ENCODE measurements at places on chromosomes 2 and 18.

DNA sequence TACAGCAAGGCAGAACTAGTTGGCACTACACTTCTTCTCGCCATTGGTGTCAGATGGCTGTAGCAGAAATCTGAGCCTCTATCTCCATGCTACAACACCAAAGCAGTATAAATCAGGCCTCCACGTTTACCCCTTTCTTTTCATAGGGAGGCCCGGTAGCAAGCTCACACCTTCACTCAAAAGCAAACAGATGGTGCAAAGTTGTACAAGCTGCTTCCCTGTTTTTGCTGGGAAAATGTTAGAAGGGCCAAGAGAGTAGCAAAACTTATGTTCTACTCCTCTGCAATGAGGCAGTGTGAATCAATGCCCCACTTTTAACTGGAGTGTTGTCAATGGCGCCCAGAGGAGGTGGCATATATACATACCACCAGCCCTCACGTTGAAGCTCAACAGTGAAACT, 369.6 kb upstream of the NRXN1 start:
- no peak for DNase-seq

GRCh38 chr2:199985625-199986207, 30.3 kb downstream of the MAIP1 start:
- DNase-seq = peak; percentile 81

DNA sequence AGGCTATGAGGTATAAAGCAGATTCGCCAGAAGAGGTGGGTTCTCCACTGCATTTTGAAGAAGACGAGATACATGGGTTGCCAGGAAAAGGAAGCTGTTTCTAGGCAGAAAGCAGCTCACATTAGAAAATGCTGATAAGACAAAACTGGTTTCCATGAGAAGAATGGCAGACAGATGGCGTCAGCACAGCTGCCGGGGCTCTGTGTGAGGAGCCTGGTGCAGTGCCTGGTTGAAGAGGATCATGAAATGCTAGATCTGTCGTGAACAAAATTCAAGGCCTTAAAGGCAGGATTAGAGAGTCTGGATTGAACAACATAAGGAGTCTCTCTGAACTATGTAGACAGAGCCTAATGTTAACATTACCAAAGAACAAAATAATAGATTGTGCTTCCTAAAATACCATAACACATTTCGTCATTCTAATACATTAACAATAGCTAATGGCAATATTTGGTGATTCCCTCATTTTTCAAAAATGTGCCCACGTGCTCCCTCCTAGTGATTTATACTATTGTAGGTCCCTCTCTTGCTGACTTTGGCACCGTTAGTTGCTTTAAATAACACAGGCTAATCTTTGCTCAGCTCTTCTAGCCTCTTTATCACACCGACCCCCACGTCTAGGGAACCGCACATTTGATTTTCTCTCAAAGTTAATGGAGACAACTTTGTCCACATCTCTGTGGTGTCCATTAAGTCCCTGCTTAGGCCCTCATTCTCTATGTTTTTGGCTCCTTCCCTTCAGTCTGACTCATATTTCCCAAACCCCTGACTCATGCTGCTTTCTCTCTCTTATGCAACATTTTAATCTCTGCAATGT, 38.2 kb downstream of the EFEMP1 start:
- DNase-seq = peak; percentile 24

DNA sequence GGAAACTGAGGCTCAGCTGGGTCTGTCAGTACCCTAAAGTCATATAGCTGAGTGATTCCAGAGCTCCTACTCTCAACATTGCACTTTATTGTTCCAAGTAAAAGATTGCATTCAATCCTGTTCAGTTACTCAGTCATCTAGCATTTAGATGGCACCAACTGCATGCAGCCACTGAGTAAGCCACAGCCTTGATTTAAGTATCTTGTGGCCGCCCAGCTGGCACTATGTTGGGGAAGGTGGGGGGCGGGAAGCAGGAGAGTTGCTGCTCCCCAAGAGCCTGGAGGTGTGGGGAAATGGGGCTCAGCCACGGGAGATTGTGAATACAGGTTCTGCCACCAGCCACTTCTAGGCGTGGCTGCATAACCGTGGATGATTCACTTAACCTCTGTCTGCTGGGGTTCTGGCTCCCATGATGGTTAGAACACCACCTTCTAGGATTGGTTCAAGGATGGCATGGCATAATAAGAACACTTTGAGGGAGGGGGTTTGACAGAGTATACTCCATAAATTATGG, 17.1 kb downstream of the ZFP36L2 start:
- DNase-seq = no peak

DNA sequence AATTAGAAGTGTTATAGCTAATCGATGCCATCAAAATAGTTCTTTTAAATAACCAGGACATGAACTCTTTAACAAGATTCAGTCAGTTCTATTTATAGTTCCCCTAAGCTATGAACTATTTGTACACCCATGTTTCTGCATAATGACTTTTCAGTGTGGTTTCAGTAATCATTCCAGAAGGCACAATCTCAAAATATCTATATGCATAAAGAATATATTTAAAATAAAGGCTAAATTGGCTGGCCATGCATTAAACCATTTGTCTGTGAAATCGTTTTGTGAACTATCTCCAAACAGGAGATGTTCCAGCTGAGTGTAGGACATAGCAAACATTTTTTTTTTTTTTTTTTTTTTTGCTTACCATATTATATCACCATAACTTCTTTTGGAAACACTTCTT, 719.3 kb downstream of the PLCL1 start:
- DNase-seq = no peak

DNA sequence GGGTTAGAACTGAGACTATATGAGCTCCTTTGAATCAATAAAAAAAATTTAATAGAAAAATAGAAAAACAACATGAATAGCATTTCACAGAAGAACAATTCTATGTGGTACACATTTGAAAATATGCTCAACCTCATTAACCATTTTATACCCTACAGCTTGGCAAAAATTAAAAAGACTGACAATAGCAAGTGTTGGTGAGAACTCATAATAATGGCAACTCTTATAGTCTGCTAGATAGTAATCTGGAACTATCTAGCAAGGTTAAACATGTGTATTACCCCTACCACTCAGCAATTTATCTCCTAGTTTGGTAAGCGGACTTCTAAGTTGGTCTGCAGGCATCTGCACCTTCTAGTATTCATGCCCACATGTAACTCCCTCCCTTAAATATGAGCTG, 67.8 kb downstream of the CYBRD1 start:
- DNase-seq = no peak

GRCh38 chr2:151770995-151771394, 36.7 kb upstream of the NEB start:
- no peak for DNase-seq

DNA sequence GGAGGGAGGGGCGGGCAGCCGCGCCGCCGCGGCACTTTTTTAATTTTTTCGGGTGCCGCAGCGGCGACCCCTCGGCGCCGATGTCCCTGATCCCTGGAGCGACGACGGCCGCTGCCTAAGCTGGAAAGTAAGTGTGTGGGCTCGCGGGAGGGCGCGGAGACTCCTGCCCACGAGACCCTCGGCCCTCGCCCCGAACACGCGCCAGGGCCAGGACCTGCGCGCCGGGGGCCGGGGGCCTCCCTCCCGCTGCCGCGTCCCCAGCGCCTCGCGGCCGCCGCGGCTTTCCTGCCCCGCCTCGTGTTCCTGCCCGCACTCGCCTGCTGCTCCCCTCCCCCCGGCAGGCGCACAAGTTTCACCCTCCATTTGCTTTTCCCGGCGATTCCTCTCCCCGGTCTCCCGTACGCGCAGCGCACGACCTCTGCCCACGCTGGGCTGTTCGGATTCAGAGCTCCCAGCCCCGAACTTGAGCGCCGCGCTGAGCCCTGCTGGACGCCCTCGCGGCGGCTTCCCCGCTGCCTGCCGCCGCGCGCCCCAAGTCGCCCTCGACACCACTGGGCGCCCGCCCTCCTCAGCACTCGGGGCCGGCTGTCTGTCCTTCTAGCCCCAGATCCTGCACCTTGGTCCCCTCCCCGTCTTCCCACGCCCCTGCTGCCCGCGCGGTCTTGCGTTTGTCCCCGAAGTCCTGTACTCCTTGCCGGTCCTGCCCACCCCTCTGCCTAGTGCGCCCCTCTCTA, 507 bp downstream of the PKP4 start:
- DNase-seq = no peak

DNA sequence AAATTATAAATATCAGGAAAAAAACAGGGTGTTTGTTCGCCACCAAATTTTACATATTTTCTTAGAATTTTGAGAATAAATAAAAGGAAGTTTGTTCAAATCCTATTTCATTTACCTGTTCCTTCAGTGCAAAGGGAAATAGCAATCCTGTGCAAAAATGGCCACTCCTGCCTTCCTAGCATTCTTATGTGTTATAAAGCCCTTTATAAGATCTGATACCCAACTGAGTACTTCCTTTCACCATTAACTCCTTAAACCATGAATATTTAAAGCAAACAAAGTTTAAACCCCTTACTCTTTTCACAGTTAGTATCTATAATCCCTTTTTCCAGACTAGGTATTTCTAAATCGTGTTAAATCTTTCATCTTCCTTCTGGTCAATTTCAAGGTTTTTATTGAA, 427.8 kb downstream of the NR4A2 start:
- no peak for DNase-seq

GRCh38 chr2:74558284-74559230, 4.0 kb downstream of the DOK1 start:
- DNase-seq = no peak

- DNase-seq = no peak
These were observed 68.3 kb upstream of the ZNF521 start for GRCh38 chr18:25420077-25420825.

DNA sequence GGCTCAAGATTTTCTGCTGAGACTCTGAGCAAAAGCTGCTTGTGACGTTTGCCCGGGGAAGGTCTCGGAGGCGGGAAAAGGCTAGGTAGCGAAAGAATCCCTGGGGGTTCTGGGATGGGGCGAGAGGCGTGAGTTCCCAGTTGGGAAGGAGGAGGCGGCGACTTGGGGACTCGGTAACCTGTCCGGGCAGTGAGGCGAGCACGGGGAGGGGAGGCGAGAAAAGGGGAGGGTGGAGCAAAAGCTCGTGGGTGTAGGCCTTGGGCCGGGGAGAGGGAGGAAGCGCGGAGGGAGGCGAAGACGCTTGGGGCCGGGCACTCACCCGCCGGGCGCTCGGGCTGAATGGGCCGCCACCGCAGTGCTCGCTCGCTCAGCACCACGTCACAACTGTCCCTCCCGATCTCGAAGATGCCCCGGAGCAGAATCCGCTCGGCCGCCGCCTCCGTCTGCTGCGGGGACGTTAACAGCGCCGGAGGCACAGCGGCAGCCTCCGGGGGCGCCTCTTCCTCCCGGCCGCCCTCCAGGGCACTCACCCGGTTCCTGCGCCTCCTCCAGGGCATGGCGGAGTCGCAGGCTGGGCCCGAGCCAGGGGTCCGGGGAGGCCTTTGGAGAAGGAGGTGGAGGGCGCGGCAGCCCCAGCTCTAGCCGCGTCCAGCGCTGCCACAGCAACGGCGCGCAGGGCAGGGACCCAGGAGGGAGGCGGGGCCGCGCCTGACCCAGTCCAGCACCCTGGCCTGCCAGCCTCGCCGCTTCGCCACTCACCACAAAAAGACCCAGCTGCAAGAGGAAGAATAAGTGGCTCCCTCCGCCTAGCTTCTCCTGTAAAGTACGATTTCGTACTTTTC, at the start of gene CERKL:
Gene CERKL (minus strand): TSS at position 656 of the 842 bp plus-strand sequence. CDS start 99 bp downstream, at position 557.
- peak; percentile 49 for DNase-seq

- no peak for DNase-seq
These were observed 297.8 kb downstream of the DLGAP1 start for GRCh38 chr18:4157352-4157751.

DNA sequence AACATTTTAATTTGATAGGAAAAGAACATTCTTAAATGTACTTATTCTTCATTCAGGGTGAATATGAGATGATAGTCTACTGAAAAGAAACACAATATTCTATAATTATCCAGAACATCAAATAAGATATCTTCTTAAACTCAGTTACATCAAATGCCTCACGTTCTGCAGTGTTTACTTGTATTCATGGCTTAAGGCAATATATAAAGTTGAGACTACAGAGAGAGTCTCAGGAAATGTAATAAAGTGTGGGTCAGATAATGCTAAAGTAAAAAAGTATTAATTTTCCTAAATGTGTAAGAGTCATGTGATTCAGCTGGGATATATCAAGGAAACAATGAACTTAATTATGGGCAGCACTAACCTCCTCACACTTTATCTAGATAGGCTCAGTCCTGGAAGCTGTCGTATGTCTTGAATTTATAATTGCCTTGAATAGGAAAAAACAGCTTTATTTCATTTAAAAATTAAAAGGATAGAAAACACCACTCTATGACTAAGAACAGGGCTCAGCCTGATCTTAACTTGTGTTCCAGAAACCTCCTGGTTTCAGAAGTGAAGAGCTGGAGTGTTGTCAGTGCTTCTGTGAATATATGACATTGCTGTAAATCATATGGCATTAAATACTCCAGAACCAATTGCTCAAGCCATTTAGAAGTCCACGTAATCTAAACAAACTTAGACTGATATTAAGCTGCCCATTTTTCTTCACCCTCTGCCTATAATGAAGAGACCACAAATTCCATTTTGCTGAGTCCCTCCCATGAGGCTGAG, 240.2 kb downstream of the FSIP2 start:
- peak; percentile 35 for DNase-seq

- DNase-seq = no peak
These were observed 74.0 kb upstream of the MSH6 start for GRCh38 chr2:47708801-47709499.

DNA sequence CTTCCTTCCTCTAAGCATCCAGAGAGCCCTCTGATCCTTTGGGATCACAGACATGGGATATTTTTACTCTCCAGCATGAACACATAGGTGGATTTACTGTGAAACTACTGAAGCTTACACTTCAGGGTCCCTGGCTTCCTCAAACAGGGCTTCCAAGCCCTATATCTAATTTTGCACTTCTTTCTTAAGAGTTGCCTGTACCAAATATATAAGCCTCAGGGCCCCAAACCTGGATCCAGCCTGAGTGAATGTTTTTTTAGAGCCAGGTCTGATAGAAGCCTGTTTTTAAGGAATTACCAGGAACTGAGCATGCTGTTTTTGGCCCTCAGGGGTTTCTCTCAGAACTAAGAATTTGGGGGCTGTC, 13.2 kb upstream of the KCMF1 start:
- no peak for DNase-seq

- DNase-seq = no peak
These were observed 1.3 kb upstream of the CHRNA1 start for GRCh38 chr2:174765576-174765975.

GRCh38 chr2:71550801-71551630, 97.7 kb downstream of the DYSF start:
- DNase-seq = no peak

DNA sequence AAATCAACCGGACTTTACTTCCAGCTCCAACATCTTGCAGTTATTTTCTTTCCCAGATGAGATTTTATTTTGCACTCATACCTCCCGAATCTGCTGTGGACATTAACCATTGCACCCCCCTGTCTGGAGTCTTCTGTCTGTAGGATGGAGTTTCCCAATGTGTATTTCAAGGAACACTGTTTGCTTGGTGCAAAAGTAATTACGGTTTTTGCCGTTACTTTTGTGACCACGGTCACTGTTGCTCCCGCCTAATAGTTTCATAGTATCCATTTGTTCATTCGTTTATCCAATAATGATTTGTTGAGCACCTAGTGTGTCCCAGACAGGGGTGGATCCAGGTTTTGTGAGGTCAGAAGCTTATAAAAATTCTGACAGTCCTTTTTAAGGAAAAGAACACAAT, 90.3 kb upstream of the BCL11A start:
- DNase-seq = no peak

Measured in HCT116 (cell line).